H1 (cell line): ENCODE measurements at places on chromosomes 6 and 20.

GRCh38 chr20:32028647-32029372 lies 18.6 kb downstream of the CCM2L start:
- no peak overlapping the region for H3K4me3 ChIP-seq
- no peaks in the 10 kb centered on the region for H3K36me3 ChIP-seq
- H3K27ac ChIP-seq: no peak overlapping the region
- H3K4me1 ChIP-seq: peaks cover 11% of the 10 kb centered on the region

- H3K4me1 ChIP-seq: no peaks in the 10 kb centered on the region
- H3K36me3 ChIP-seq: no peaks in the 10 kb centered on the region
- H3K27me3 ChIP-seq: no peaks in the 10 kb centered on the region
- H3K27ac ChIP-seq: no peak overlapping the region
- H3K4me3 ChIP-seq: no peak overlapping the region
Measured at GRCh38 chr6:165110860-165111259, 198.5 kb downstream of the C6orf118 start.

- DNase-seq: peak; percentile 43
- peaks cover 17% of the 10 kb centered on the region for H3K4me1 ChIP-seq
- no peak overlapping the region for H3K27ac ChIP-seq
- H3K4me3 ChIP-seq: no peak overlapping the region
Measured at GRCh38 chr6:161233986-161234661, 39.7 kb downstream of the AGPAT4 start.

GRCh38 chr6:6714953-6715352 lies 126.4 kb downstream of the LY86 start:
- no peaks in the 10 kb centered on the region for H3K36me3 ChIP-seq
- no peaks in the 10 kb centered on the region for H3K27me3 ChIP-seq
- peaks cover 5% of the 10 kb centered on the region for H3K4me1 ChIP-seq
- no peak for DNase-seq
- H3K4me3 ChIP-seq: no peak overlapping the region

DNA sequence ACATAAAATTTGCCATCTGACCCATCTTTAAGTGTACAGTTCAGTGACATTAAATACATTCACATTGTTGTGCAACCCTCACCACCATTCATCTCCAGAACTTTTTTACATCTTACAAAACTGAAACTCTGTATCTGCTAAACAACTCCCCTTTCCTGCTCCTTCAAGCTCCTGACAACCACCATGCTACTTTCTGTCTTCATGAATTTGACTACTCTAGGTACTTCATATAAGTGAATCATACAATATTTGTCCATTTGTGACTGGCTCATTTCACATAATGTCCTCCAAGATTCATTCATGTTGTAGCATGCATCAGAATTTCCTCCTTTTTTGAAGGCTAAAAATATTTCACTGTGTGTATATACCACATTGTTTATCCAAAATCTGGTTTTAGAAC lies 86.9 kb upstream of the SMLR1 start:
- H3K4me1 ChIP-seq: no peaks in the 10 kb centered on the region
- H3K27me3 ChIP-seq: no peaks in the 10 kb centered on the region
- DNase-seq: no peak
- no peaks in the 10 kb centered on the region for H3K36me3 ChIP-seq
- H3K4me3 ChIP-seq: no peak overlapping the region

DNA sequence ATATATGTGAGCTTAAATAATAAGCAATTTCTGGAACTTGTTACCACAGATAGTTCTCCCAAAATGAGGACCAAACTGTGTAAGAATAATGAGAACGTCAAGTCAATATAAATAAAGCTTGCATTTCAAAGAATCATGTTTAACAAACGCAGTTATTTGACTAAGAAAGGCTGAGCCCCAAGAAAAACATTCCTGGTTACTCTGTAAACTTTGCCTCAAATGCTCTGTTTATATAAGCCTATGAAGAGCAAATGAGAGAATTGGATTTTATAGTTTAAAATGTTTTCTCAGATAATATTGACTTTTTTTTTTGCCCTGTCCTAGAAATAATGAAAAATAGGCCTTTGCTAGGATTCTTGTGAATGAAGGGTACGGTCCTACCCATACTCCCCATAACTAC lies 81.3 kb downstream of the C6orf52 start:
- H3K4me1 ChIP-seq: peaks cover 10% of the 10 kb centered on the region; the same call in 1 of the 2 replicates
- H3K27ac ChIP-seq: no peak overlapping the region
- no peaks in the 10 kb centered on the region for H3K27me3 ChIP-seq
- DNase-seq: no peak

GRCh38 chr20:2387580-2387979 lies 6.9 kb downstream of the TGM6 start:
- H3K27me3 ChIP-seq: no peaks in the 10 kb centered on the region; the same call in 1 of the 2 replicates
- H3K36me3 ChIP-seq: no peaks in the 10 kb centered on the region
- no peak overlapping the region for H3K4me3 ChIP-seq
